Left kidney (tissue), 8 donors: ENCODE measurements at places on chromosomes 12 and 14.

- no peak for DNase-seq
Observed at GRCh38 chr14:87800216-87800615, 192.8 kb downstream of the GALC start.

GRCh38 chr12:6766651-6767349 is 637 bp downstream of the PTMS start:
- peak; percentile 72 for DNase-seq

DNA sequence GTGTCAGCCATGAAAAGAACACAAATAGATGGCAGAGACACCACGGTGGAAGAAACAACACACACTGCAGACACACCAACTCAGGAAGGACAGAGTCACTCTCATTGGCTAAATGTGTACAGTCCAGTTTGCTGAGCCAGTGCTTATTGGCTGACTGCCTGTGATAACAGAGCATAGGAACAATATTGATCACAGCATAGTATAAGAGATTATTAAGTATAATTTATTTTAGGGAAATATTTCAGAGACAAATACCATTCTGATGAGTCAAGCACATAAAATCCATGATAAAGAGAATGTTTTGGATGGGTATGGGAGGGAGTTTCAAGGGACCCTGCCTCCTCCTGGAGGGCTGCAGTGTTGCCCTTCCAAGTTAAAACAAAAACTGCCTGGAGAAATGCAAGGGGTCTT is 50.9 kb downstream of the BTG1 start:
- no peak for DNase-seq

DNA sequence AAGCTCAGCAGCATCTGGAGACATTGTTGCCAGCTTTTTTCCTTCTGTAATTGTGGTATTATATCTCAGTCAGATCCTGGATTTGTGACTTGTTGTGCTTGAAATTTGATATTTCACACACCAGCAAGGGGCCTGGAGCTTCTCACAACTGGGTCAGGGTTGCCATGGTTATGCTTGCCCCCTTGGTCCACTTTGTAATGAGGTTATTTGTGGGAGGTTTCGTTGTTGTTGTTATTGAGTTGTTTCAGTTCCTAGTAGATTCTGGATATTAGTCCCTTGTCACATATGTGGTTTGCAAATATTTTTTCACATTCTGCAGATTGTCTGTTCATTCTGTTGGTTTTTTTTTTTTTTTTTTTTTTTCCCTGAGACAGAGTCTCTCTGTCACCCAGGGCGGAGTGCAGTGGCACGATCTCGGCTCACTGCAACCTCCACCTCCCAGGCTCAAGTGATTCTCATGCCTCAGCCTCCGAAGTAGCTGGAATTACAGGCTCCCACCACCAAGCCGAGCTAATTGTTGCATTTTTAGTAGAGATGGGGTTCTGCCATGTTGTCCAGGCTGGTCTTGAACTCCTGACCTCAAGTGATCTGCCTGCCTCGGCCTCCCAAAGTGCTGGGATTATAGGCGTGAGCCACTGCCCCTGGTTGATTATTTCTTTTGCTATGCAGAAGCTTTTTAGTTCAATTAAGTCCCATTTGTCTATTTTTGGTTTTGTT is 80.6 kb upstream of the ETV6 start:
- DNase-seq = peak; percentile 42

- DNase-seq = peak; percentile 61
Observed at GRCh38 chr12:3076730-3077571, at the start of gene TSPAN9. Gene TSPAN9 (plus strand): TSS chr12:3077379. CDS start chr12:3201194, 123,815 bp downstream.
